ENCODE measurements at places on chromosomes 2 and 18. TPM values are rescaled to one million over a fixed set of nuclear protein-coding genes. Genes with fewer than 3 reads are reported as not detected.

Gene ANKRD36
- 4.8 TPM for total RNA-seq

Gene ASTL
- not detected for total RNA-seq

Gene ARPC2
- 714 TPM for total RNA-seq

Gene TMEM163
- total RNA-seq, result not detected

Gene ANKRD53
- total RNA-seq, result 3.2 TPM

Gene AGXT
- total RNA-seq, result not detected

Gene XDH
- 0.29 TPM for total RNA-seq

Gene VWA3B
- total RNA-seq, result not detected

All from myometrial cell (primary cell).